ENCODE measurements at places on chromosomes 4 and X.

DNA sequence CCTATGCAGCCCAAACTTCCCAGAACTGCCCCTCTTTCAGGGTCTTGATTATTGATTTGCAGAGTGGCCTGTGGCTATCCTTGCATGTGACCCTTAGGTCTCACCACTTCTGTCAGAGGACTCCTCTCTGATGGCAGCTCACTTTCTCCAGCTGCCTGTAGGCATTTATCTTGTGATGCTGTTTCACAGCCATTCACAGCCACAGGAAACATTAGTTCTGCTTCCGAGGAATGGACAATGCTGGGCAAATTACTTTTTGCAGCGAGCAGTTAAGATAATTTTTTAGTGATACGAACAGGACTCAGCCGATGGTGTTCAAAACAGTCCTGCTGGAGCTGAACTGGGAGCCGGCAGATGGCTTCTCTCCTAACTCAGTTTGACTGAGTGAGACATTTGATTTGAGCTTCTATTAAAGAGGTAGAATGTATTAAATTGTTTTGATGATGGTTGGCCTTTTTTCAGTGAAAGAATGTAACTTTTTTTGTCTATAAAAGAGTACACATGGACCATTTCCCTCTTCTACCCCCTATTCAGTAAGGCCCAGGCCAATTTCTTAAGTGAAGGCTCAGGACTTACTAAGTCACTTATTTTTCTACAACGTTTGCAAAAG lies 58.4 kb upstream of the TMEM150C start:
- DNase-seq, result no peak

DNA sequence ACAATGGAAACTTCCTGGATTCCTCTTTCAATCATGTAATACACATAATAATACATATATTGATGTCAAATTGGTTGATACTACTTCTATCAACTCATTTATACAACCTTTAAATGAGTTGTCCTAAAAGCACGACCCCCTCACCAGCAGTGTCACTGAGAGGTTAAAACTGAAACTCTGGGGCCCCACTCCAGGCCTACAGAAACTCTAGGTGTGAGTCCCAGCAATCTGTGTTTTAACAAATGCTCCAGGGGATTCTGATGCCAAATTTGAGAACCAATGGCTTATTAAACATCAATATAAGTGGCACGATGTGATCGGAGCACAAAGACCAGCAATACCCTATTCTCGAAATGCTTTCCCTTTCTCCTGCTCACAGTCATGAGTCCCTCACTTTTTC lies 47.9 kb downstream of the ATP8A1 start:
- no peak for DNase-seq

- DNase-seq, result no peak
These were observed 54.5 kb downstream of the CD99L2 start for GRCh38 chrX:150844016-150844415.

GRCh38 chr4:80471756-80472155 lies 136.2 kb downstream of the CFAP299 start:
- DNase-seq, result no peak

DNA sequence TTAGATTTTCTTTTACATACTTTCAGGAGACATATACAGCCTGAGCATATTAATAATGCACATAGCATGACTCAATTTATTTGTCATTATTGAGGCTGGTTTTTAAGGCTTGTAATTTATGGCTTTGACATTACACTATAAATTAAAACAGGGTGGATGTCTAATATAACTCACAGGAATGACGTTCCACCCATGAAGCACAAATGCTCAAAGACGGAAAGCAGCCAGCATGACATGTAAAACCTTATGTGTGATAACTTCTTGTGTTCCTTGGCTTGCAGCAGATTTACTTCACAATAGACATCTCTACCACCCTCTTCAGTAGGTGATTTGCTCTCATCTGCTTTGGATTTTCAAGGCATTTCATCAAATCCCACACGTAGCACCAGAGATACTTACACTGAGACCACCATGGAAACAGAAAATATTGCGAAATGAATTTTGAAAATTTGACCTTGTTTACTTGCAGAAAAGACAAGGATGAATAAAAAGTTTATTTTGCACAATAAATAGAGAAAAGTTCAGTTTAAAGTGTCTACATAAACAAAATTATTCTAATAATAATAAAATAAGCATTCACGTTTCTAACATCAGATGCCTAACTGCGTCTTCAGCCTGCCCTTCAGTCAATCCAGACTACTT lies 64.7 kb upstream of the BTC start:
- DNase-seq, result no peak

DNA sequence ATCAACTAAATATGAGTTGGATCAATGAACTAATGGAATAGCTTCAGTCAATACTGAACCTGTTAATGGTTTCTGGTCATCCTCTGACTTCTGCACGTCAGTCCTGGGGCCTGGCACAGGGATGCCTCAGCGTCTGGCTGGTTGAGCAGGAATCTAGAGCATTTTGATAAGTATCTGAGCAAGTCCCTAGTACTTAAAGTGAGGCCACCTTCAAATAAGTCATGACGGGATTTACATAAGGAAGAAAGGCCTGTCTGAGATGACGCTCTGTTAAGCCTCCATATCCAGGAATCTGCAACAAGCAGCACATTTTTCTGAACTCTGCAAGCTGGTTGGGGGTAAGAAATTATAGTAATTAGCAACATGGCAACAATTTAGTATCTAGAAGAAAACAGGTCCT lies 83.2 kb upstream of the TBC1D9 start:
- no peak for DNase-seq

- DNase-seq, result no peak
These were observed 29.1 kb downstream of the MAGED1 start for GRCh38 chrX:51922561-51922960.

GRCh38 chr4:138677212-138677611 lies 338.4 kb upstream of the NOCT start:
- DNase-seq, result no peak

DNA sequence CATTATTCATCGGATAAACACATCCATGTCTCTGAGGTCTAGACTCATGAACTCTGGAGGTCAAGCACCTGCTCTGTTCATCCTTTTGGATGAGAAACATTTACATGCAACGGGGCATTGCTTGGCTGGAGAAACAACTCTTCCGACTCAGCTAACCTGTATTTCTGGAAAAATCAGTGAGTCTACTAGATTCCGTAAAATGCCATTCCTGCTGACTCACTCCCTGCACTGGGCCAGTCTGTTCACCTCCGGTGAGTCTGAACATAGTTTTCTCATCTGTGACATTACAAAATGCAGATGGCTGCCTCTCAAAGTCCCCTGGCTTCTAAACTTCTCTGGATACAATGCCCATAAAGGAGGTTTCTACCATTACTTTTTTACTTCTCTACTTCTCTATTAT lies 185.7 kb upstream of the HS3ST1 start:
- no peak for DNase-seq
